ENCODE measurements at places on chromosomes 7 and 10. TPM values are rescaled to one million over a fixed set of nuclear protein-coding genes. Genes with fewer than 3 reads are reported as not detected.

DNA sequence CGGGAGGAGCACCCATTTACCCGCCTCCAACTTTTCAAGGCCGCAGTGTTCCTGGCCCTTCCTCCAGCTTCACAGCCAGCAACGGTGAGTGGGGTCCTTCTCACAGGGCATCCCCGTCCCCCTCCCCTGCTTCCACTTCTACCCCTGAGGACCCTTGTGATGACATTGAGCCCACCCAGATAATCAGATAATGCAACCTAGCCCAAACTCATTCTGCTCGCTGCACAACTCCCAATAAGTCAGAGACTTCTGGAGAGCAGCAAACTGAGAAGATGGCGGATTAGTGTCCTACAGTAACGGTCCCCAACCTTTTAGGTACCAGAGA is 74.5 kb downstream of the OAT start:
- no peak overlapping the region for H3K4me3 ChIP-seq
- no peaks in the 10 kb centered on the region for H3K36me3 ChIP-seq
- no peaks in the 10 kb centered on the region for H3K4me1 ChIP-seq

DNA sequence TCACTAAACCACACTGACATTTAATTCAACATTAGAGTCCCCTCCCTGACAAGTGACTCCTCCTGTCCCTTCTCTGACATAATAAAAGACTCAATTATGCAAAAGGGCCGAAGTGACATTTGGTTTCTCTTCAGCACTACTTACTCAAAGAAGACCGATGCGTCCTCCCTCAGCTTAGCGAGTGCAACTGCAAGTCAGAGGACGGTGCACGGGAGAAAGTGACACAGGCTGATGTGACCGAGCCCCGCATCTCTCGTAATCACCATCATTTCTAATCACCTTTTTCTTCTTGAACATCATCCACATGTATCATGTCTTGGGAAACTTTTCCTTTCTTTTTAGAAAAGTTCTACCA is 155.7 kb downstream of the TCERG1L start:
- DNase-seq, result no peak
- no peak overlapping the region for H3K27ac ChIP-seq
- no peak overlapping the region for H3K4me3 ChIP-seq
- no peaks in the 10 kb centered on the region for H3K36me3 ChIP-seq
- H3K27me3 ChIP-seq, result no peaks in the 10 kb centered on the region
- H3K4me1 ChIP-seq, result no peaks in the 10 kb centered on the region

GRCh38 chr7:131781-132482 is 60.4 kb upstream of the FAM20C start:
- DNase-seq, result no peak
- no peaks in the 10 kb centered on the region for H3K36me3 ChIP-seq
- H3K27ac ChIP-seq, result no peak overlapping the region
- no peaks in the 10 kb centered on the region for H3K27me3 ChIP-seq

- no peak overlapping the region for H3K27ac ChIP-seq
- H3K4me3 ChIP-seq, result no peak overlapping the region
- DNase-seq, result no peak
- no peaks in the 10 kb centered on the region for H3K36me3 ChIP-seq
- no peaks in the 10 kb centered on the region for H3K27me3 ChIP-seq
Observed at GRCh38 chr10:45383682-45384330, 9.8 kb downstream of the ALOX5 start.

DNA sequence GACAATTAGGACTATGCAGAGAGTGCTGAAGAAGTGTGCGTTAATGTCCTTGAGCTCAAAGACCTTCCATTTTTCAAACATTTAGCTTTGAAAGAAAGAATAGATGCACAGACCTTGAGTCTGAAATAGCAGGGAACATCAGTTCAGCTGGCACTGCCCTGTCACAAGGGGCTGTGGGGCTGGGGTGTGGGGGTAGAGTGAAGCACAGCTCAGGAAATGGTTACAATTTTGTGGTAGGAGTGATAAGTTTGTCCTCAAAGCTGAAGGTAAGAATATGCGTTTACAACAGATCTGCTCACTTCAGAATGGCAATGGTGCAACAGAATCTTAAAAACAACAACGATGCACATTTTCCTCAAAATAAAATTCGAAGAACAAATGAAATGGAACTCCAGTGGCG is 33.6 kb downstream of the SMKR1 start:
- no peaks in the 10 kb centered on the region for H3K27me3 ChIP-seq
- H3K4me3 ChIP-seq, result no peak overlapping the region
- no peak overlapping the region for H3K27ac ChIP-seq
- DNase-seq, result no peak
- H3K36me3 ChIP-seq, result no peaks in the 10 kb centered on the region

DNA sequence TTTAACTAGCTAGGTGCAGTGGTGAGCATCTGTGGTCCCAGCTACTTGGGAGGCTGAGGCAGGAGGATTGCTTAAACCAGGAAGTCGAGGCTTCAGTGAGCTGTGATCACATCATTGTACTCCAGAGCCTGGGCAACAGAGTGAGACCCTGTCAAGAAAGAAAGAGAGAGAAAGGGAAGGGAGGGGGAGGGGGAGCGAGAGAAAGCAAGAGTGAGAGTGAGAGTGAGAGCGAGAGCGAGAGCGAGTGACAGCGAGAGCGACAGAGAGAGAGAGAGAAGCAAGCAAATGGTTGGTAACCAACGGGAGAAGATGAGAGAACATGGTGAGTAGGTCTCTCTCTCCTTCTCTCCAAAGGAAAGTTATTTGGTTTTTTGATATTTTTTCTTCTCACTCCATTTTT is 69.8 kb upstream of the DGKI start:
- H3K36me3 ChIP-seq, result peaks cover 8% of the 10 kb centered on the region
- DNase-seq, result no peak
- H3K4me3 ChIP-seq, result no peak overlapping the region
- no peaks in the 10 kb centered on the region for H3K4me1 ChIP-seq
- no peaks in the 10 kb centered on the region for H3K27me3 ChIP-seq
- H3K27ac ChIP-seq, result no peak overlapping the region

GRCh38 chr10:32786968-32787367 is 171.1 kb downstream of the ITGB1 start:
- no peak overlapping the region for H3K27ac ChIP-seq
- no peaks in the 10 kb centered on the region for H3K27me3 ChIP-seq

DNA sequence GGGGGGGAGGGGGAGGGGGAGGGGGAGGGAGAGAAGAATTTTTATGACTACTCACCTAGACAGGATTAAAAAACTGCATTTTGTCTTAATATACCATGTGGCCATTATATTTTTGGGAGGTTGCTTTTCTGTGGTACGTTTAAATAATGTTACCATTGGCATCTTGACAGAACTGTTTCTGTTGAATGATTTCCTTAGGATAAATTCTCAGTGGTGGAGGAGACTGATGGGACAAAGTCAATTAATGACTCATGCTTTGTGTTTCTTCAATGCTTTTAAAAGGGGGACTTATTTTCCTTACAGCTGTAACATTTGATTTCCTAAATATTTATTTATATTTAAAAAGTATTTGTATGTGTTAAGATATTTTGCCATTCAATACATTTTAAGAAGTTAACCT is 13.7 kb downstream of the AGR2 start:
- no peaks in the 10 kb centered on the region for H3K36me3 ChIP-seq
- H3K27ac ChIP-seq, result no peak overlapping the region
- H3K4me3 ChIP-seq, result no peak overlapping the region
- no peaks in the 10 kb centered on the region for H3K4me1 ChIP-seq
- H3K27me3 ChIP-seq, result no peaks in the 10 kb centered on the region

DNA sequence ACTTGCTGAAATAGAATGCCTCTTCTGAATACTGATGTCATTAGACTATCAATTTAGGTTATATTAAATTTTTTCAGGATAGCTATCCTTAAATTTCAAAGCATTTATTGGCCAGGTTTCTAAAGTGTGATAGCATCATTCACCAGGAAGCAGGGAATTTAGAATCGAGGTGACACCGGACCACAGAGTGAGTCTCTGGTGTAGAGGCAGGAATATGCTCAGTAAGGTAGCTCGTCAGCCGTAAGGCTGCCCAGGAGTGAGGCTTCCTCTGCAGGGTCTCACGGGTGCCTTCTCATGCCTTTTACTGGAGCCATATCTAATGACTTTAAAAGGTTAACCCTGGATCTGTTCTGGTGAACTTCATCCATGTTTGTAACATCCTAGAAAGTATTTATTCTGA is 170.8 kb upstream of the KLF14 start:
- H3K4me1 ChIP-seq, result peaks cover 14% of the 10 kb centered on the region
- H3K27ac ChIP-seq, result no peak overlapping the region
- no peaks in the 10 kb centered on the region for H3K36me3 ChIP-seq
- H3K4me3 ChIP-seq, result no peak overlapping the region
- H3K27me3 ChIP-seq, result no peaks in the 10 kb centered on the region

NME8 gene
- not detected for total RNA-seq

DRGX gene
- total RNA-seq, result not detected

TDRD1 gene
- total RNA-seq, result 0.35 TPM

GLI3 gene
- total RNA-seq, result not detected

LEP gene
- not detected for total RNA-seq
